ENCODE measurements at places on chromosomes 4 and X.

GRCh38 chrX:119041175-119041574, 31.6 kb upstream of the CT47C1 start:
- no peak for DNase-seq

- DNase-seq = no peak
Measured at GRCh38 chr4:165384598-165384997, 5.8 kb downstream of the CPE start.

- no peak for DNase-seq
Measured at GRCh38 chr4:41939016-41939626, 3.9 kb downstream of the TMEM33 start.

DNA sequence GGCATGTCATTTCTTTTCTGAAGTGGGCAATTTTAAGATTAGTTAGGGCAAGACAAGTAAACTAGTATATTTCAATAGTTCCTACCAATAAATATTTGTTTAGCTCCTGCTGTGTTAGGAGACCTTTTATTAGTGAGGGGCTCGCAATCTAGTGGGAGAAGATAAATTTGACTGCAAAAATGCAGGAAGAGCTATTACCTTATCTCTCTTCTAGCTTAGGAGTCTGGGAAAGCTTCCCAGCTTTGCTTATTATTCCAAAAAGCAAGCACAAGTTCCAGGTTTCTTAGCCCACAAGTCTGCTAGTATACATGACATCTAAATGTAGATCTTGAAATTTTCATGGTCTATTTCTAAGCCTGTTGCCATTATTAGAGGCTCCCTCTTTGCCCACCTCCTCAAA, 191.1 kb downstream of the GC start:
- DNase-seq = no peak

- no peak for DNase-seq
Measured at GRCh38 chr4:51840781-51841180, 2.2 kb upstream of the DCUN1D4 start.

- DNase-seq = no peak
Measured at GRCh38 chrX:71996826-71997225, 86.2 kb downstream of the NHSL2 start.

- DNase-seq = no peak
Measured at GRCh38 chr4:103497692-103498091, 222.1 kb downstream of the TACR3 start.

DNA sequence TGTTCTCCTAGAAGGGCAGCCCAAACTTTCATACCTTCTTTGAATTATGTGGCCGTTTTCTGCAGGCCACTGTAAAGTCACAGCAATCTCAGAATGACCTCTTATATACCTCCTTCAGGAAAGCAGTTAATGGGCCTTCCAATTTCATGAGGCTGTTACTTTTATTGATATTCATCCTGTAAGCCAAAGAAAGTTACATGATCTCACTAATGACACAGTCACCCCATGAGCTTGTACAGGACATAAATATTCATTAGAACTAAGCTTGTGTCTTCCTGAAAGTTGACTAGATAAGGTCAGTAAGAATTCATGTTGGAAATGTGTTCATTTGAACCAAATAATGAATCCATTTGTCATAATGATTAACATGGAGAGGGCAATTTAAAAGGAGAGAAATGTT, 283.1 kb upstream of the NWD2 start:
- no peak for DNase-seq

- DNase-seq = no peak
Measured at GRCh38 chr4:182978152-182978827, 61.1 kb upstream of the DCTD start.

- DNase-seq = no peak
Measured at GRCh38 chrX:112818114-112819007, 22.3 kb downstream of the AMOT start.

DNA sequence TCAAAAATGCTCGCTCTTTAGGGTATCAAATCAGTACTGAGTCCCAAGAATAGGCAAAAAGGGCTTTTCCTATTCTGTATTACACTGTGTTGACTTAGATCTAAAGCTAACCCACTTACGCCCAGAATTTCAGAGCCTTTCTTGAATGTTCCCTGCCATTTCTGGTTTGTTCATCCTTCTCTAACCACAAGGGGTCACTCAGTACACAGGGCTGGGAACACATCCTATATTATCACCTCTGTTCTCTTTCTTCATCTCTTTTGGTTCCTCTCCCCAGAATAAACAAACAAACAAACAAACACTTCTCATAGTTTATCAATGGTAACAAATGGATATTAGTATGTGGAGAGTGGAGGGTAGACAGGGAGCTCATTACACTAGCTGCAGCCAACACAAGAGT, 25.5 kb upstream of the MORC4 start:
- DNase-seq = peak; percentile 4

DNA sequence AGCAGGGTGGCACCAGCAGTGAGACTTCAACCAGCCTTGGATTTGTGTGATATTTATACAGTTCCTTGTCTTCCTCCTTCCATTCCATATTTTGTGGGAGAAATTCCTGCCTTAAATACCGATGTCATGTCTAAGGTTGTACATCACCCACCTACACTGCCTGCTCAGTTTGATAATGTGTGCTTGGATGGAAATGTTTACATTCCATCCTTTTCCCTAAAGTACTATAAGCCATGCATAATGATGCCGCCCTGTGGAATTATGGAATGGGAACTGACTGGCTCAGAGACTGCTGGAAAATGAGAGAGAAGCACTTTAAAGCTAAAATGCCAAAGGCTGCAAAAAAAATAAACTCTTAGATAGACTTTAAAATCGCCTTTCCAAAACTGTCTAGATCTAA, 11.3 kb upstream of the GLUD2 start:
- no peak for DNase-seq

- no peak for DNase-seq
Measured at GRCh38 chr4:152308951-152309350, 226.9 kb downstream of the FBXW7 start.

- DNase-seq = no peak
Measured at GRCh38 chr4:177376024-177376423, 66.2 kb downstream of the AGA start.

GRCh38 chr4:15654593-15655222, 449 bp downstream of the FBXL5 start:
- DNase-seq = no peak

DNA sequence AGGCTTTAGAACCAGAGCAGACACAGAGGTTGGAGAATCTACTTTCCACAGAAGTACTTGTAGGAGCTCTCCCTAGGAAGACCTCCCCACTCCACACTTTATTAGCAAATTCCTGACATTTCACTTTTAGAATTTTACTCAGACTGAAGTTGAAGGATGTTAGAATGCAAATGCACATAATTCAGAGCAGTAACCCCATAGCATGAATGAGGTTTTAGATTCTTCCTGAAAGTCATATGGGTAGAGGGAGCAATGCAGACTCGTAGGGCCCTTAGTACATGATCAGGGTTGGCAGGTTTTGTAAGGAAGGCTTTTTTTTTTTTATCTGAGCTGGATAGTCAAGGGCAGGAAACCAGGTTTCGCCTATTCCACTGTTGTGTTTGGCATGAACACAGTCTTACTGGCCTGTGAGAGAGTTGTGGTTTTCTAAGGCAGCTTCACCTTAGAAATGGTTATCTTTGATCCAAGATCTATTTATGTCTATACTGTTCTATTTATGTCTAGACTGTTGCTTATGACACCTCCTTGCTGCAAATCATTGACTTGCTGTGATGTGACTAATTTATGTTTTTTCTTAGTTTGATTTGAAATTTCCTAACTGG, 48.9 kb downstream of the SPATA18 start:
- DNase-seq = no peak

- no peak for DNase-seq
Measured at GRCh38 chr4:153346563-153346962, 2.1 kb downstream of the MND1 start.

DNA sequence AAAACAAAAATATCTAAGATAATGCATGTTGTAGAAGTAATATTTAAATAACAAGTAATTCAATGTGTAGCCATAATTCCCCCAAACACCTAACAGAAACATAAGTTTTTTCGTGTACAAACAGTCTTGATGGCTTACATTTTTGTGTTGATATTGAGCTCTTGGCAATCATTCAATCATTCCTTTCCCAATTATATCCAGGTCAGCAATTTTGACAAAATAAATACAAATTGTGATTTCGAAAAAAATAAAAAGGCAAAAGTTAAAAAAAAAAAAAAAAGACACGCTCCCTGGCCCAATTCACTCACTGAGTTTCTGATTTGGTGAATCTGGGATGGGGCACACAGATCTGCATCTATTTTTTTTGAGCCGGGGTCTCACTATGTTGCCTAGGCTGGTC, 187.6 kb upstream of the GPC4 start:
- DNase-seq = no peak

GRCh38 chrX:109775386-109775785, 42.3 kb upstream of the ACSL4 start:
- no peak for DNase-seq

- DNase-seq = no peak
Measured at GRCh38 chr4:151951671-151952050, 190.9 kb upstream of the GATB start.

- DNase-seq = no peak
Measured at GRCh38 chr4:48603366-48604003, 113.4 kb downstream of the ZAR1 start.

- no peak for DNase-seq
Measured at GRCh38 chr4:154612472-154613414, at the start of gene FGG. TSS of gene FGG (minus strand) at chr4:154612656. CDS start at chr4:154612609, 47 bp downstream.

- DNase-seq = no peak
Measured at GRCh38 chr4:128868758-128869157, 59.3 kb downstream of the JADE1 start.

GRCh38 chr4:175051974-175052373, 133.8 kb downstream of the ADAM29 start:
- DNase-seq = no peak

- no peak for DNase-seq
Measured at GRCh38 chr4:36385951-36386571, 104.6 kb downstream of the DTHD1 start.

DNA sequence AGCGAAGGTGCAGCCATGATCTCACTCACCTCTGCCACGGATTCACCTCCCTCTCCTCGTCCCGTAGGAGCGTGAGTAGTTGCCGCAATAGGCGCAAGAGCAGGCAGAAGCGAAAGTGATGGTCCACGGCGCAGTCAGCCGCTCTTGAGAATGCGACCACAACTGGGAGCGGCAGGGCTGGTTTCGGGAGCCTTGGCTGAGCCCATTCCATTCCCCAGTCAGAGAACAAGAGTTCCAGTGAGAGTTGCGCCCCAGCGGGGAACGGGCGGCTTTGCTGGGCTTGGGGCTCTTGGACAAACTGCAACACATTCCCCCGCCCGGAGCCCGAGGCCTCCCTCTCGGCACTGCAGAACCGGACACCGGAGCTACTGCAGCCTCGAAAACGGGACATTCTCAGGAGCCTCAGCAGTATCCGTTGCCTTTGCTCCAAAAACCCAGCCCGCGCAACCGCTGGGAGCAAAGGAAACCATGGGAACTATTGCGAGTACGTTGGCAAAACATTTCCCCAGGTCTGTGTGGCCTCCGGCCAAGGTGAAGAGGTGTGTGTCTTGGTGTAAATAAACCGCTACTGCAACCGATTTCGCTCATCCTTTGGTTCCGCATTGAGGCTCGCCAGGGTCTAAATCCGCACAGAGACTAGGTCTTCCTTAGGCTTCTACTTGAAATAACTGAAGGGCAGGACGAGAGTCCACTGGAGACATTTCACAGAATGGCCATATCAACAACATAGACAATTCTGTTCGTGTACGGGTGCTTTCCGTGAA, 5.7 kb upstream of the ZBTB33 start:
- DNase-seq = peak; percentile 35

- DNase-seq = no peak
Measured at GRCh38 chr4:140141210-140141835, 12.7 kb downstream of the MAML3 start.

- DNase-seq = no peak
Measured at GRCh38 chrX:109049903-109050302, 313.5 kb upstream of the IRS4 start.

DNA sequence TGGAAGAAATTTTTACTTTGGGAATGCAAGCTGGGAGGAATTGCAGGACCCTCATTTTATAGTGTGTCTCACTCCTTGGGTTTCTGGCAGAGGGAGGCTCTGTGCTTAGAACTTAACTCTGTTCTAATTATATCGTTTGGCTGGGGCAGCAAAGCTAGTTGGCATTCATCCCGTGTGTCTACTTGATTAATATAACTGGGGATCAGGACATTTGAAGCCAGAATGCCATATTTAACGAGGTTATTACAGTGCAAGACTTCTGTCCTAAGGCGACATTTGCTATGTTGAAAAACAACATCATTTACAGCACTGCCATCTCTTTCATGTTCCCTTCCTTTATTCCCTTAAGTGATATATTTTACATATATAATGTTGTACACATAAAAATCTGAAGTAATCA, 179.1 kb upstream of the TBC1D9 start:
- no peak for DNase-seq

DNA sequence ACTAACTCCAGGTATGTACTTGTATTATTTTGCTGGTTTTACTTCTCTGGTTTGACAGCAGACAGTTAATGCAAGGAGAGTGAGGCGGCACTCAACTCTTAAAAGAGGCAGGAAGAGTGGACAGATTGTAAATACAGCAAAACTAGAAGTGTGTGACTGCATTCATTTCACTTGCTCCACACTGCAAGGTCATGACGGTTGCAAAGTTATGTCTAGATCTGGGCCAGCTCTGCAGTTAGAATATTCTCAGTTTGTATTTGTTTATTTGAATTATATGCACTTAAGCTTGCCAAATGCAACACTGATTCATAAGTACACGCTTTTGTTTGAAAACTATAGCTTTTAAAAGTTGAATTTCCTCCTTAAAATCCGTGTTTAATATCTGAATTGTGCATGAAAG, 148.9 kb downstream of the STIM2 start:
- no peak for DNase-seq

DNA sequence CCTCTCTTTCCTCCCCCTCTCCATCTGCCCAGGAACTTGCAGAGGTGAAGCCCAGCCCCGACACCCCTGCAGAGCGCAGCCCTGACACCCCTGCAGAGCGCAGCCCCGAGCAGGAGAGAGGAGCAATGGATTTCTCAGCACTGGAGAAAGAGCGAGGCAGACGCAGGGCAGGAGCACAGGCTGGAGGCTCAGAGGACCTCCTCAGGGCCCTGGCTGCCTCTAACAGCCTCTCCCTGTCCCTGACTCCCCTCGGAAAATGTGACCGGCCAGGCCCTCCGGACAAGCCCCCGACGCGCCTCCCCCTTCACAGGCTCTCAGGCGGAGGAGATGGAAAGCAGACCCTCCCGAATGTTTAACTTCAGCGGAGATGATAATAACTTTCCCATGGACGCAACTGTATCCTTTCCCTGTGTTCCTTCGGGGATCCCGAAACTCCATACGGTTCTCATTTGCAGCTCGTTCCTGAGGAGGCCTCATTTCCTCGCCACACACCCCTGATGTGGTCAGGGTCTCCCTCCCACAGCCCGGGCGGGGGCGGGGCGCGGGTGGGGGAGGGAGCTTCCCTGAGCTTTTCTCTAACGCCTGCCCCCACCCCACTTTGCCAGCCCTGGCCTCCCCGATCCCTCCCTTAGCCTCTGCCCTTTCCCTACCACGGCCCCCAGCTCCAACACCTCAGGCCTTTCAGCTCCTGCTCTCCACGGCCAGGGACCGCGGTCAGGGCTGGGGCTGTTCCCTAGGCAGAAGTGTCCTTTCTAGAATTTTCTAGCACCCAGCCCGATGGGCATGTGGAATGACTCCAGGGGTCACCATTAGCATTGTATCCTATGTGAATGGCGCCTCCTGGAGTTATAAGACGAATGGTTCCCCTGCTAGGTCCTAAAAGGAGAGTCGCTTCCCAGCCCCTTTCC, 201.1 kb upstream of the BCOR start:
- no peak for DNase-seq

- DNase-seq = no peak
Measured at GRCh38 chrX:47201345-47201944, 7.8 kb downstream of the UBA1 start.

Data from iPS DF 6.9 (cell line).